Renal cortex interstitium (tissue), 15 donors: ENCODE measurements at places on chromosomes 5 and 9. TPM values are rescaled to one million over a fixed set of nuclear protein-coding genes. Genes with fewer than 3 reads are reported as not detected.

- no peak for DNase-seq
Measured at GRCh38 chr9:97853844-97854695, 1.0 kb downstream of the FOXE1 start.

DNA sequence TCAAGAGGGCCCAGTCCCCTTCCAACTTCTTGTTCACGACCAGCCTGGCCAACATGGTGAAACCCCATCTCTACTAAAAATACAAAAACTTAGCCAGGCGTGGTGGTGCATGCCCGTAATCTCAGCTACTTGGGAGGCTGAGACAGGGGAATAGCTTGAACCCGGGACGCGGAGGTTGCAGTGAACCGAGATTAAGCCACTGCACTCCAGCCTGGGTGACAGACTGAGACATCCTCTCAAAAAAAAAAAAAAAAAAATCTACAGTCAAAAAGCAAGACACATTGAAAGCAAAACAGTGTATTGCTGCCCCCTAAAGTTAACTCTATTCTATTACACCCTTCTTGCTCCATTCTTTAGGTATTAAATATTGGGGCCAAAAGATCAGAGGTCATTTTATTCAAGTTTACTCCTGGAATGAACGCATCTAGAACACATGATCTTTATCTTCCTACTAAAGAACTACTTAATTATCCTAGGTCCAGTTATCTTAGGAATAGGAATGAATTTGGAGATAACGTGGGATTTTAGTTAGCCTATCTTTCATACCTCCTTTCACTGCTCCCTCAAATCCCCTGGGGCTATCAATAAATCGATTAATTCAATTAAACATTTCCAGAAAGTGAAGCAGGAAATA is 2.4 kb downstream of the ATG12 start:
- no peak for DNase-seq

DNA sequence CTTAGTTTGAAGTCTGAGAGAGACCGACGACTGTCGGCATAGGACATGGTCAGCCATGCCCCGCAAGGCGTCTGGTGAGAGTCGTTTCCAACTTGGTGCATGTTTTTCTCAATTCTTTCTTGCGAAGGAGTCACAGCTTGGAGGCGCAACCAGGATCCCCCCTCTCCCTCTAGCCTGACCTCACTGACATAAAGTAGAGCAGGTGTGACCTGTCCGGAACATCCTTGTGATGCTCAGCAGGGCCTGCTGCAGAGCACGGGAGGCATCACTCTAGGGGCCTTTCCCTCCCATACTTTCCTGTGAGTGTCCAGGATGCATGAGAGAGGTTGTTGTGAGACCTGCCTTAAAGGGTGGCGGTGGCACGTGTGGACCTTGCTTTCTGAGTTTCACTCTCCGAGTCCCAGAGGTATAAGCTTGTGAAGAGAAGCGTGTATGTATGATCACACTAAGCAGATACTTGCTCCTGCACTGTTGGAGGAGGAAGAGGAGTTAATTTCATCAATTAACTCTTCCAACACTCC is 5.0 kb downstream of the TENT4A start:
- DNase-seq, result no peak

GRCh38 chr5:11815916-11816315 is 88.3 kb downstream of the CTNND2 start:
- DNase-seq, result no peak

Gene NADK2
- polyA plus RNA-seq, result 55.6 TPM
